Stimulated activated CD4-positive, alpha-beta T cell treated with anti-CD3 and anti-CD28 coated beads, Interleukin-15, amount 100 ng/mL, for 24 hours (primary cell): ENCODE measurements at places on chromosomes 7 and 10.

DNA sequence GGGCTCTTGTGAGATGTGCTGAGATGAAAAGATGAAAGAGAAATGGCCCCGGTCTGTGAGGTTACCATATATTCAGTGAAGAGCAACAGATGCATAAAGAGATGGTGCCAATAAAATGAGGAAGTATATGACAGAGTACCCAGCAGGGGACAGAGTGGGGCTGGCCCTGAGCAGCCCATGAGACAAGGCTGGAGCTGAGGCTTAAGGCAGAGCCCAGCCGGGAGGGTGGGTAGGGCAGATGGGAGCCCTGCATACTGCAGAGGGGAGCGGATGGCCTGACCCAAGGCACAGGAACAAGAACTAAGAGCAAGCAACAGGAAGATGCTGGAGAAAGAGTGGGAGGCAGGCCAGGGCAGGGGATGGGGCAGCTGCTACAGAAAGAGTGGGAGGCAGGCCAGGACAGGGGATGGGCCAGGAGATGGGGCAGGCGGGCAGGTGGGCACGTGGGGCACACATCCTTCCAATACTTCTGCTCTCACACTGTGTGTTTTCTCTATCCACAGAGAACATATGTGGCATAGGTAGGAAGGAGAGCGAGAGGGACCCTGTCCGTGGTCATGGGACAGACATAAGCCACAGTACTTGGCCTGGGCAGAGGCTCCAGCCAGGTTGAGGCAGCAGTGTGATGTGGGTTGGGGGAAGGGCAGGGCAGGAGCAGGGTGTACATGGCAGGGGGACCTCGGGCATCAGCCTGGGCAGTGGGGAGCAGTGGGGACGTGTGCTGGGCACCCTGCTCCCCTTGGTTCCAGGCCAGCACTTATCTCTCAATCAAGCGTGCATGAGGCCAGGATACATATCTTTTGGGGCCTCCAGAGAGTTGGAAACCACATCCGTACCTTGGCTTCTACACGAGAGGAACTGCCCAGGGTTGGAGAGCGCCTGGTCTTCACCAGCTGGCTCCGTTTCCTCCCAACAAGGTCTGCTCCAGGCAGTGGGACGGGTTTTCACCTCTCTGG is 91.6 kb upstream of the IKZF1 start:
- DNase-seq: no peak

DNA sequence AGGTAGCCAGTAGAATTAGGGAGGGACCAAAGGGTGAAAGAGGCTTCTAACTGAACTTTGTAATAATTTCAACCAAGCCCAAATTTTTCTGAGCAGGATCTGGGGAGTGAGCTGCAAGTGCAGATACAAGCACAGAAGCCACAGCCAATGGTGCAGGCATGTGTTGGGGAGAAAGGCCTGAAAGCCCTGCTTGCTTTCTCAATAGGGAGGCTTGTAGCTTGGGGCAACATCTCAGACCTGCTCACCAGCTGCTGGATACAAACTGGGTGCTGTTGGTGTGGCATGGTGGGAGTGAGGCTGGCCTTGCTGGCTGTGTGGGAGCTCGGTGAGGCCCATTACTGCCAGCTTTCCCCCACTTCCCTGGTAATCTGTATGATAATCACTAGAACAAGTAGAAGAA is 688.5 kb upstream of the SEMA3D start:
- no peak for DNase-seq

GRCh38 chr7:100680576-100681271 is 7.2 kb downstream of the GNB2 start:
- peak; percentile 23 for DNase-seq

DNA sequence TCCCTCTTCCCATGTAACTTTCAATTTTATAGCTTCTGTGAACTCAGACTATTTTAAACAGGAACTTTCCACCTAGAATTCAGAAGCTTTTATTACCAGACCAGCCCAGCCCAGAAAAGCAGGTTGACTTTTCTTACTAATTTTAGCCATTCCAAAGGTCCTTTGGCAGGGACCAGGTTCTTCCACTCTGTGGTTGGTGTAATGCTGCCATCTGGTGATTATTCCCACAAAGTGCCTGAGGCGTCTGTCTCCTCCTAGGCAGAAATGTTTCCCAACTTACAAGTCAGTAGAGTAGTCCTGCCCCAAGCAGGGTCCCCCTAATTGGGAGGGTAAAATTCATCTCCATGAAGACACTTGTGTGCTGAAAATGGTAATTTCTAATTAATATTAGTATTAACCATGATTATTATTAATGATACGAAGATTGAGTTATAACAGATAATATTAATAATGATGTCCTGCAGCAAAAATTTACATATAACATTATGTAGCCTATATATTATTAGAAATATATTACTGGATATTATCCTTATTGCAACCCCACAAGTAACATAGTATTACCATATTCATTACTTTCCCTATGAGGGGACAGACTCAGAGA is 53.0 kb upstream of the PPP1R17 start:
- DNase-seq: peak; percentile 4

GRCh38 chr10:359762-360161 is 224.5 kb downstream of the ZMYND11 start:
- no peak for DNase-seq

GRCh38 chr7:117706210-117706609 is 167.0 kb downstream of the CTTNBP2 start:
- no peak for DNase-seq

- no peak for DNase-seq
Observed at GRCh38 chr7:27201580-27202017, 1.7 kb upstream of the HOXA13 start.

- no peak for DNase-seq
Observed at GRCh38 chr10:33331379-33331694, 3.1 kb downstream of the NRP1 start.

DNA sequence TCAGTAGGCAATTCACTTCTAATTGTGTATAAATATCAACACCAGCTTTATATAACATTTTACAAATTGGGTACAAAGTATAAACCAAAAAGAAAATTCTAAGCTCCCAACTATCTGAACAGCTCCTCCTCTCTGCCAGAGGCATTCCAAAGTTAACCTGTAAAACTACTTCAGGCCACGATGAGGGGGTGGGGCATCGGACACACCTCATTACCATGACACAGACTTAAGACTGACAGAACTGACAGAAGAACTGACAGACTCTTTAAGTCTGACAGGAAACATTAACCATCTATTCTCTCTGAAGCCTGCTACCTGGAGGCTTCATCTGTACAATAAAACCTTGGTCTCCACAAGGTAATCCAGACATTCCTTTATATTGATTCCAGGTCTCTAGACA is 12.3 kb downstream of the ESYT2 start:
- DNase-seq: peak; percentile 19

GRCh38 chr10:109114579-109114978 is 808.7 kb downstream of the XPNPEP1 start:
- DNase-seq: no peak

GRCh38 chr7:44978511-44979366 is at the start of gene MYO1G:
TSS of gene MYO1G (minus strand) at chr7:44979015. CDS start at chr7:44978961, 54 bp downstream.
- peak; percentile 94 for DNase-seq

DNA sequence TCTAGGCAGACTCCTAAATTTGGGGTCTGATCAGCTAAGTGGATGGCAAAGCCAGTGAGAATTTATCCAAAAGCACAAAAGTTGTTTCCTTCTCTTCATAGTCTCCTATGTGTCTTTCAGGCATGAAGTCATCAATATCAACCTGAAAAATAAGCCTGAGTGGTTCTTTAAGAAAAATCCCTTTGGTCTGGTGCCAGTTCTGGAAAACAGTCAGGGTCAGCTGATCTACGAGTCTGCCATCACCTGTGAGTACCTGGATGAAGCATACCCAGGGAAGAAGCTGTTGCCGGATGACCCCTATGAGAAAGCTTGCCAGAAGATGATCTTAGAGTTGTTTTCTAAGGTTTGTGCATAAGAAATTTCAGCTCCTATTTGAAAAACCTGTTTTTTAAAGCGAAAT is 4.8 kb downstream of the GSTO1 start:
- no peak for DNase-seq

DNA sequence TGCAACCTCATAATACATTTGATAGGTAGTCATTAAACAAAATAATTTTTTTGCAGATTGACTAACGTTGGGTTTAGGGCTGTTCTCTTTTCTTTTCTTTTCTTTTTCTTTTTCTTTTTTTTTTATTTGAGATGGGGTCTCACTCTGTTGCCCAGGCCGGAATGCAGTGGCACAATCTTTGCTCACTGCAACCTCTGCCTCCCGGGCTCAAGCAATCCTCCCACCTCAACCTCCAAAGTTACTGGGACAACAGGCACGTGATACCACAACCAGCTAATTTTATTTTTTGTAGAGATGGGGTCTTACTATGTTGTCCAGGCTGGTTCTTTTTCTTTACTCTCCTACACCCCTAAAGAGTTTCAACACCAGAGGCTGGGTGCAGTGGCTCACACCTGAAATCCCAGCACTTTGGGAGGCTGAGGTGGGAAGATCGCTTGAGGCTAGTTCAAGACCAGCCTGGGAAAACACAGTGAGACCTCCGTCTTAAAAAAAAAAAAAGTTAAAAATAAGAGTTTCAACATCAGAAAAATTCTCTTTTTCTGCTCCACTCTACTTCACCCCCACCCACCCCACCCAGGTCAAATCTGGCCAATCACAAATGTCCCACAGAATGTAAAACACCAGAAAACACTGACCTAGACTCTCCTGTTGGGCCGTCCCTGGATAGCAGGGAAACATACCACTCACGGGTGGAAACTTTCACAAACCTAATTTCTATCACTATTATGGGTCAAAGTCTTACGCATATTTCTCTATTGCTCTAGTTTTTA is 3.0 kb downstream of the HIP1 start:
- DNase-seq: no peak

DNA sequence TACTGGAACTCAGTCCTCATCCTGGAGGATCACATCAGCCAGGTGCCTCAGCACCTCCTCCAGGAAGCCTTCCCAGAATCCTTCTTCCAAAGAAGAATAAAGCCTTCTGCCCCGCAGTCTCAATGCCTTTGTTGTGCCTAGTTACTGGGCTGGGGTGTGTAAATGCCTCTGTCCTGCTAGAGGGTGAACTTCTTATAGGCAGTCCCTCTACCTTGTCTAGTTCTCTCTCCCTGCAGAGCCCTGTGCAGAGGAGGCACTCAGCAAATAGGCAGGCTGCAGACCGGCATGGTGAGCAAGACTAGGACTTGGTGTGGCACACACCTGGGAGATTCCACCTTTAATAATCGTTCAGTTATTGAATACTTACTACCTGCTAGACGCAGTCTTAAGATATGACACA is 104.7 kb upstream of the PCBD1 start:
- DNase-seq: no peak

DNA sequence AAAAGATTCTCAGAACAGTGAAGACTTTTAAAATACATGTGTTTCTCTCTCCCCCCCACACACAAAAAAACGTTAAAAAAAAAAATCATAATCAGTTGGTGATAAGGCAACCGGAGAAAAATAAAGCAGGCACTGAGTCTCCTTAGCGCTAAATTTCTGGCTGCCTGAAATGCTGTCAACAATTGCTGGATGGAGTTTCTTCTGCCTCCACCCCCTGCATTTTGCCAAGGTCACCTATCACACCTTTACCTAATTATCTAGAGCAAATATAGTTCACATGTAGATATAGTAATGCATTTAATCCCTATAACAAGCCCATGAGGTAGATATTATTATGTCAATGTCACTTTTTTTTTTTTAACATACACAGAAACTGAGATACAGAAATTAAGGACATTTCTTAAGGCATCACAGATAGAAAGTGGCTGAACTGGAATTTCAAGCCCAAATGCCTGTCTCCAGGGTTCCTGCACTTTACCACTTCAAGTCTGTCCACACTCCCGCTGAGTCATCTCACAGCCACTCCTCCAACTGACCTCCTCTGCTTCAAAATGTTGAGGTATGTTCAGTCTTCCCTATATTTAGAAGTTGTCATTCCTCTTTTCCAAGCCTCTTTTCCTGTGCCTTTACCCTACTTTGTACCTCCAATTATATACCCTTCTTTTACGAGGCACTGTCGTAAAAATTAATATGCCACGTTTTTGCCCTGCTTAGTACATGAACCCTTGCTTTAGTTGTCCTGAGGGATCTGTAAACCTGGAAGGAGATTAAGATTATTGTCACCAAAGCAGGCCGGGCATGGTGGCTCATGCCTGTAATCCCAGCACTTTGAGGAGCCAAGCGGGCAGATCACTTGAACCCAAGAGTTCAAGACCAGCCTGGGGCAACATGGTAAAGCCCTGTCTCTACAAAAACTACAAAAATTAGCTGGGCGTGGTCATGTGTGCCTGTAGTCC is 72.8 kb upstream of the MPP7 start:
- no peak for DNase-seq

GRCh38 chr10:114823077-114823463 is 1.5 kb downstream of the FHIP2A start:
- no peak for DNase-seq

DNA sequence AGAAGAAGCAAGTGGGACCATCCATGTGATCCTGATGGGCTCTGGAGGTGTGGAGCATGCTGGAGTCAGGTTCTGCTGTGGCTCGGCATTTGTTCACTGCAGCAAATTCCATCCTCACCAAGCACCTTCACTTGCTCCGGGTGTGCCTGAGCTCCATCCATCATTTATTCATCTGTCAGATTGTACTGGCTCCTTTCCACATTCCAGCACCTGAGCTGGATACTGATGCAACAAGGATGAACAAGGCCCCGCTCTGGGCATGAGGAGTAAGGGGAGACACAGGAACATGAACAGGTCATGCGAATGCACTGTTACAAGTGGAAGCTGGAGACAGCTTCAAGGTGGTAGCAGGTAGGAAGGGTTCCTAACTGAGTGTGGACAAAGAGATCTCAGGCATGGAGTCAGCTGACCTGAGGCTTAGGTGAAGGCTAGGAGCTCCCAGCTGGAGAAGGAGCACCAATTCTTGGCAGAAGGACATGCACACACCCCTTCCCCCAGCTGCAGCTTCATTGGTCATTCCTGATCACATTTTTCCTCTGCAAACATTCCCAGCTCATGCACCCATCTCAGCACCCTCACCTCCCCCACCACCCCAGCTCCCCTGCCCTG is 133.7 kb upstream of the ZMIZ1 start:
- DNase-seq: no peak

DNA sequence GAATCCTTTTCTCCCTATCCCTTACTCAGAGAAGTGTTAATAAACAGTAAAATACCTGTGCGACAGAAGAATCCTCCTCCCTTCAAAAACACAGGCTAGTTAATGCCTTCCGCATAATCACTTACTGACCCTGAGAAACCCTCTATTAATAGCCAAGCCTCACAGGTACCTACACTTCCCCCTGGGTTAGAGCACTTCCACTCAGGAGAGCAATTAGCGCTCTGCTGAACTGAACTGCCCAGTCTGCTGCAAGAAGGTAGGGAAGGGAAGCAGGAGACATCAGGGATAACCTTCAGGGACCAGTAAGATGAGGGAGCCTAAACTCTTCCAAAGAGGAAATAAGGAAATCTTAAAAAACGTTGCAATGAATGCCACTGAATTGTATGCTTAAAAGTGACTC is 39.6 kb downstream of the KIAA1549 start:
- no peak for DNase-seq

- no peak for DNase-seq
Observed at GRCh38 chr7:69429911-69430383, 168.3 kb upstream of the AUTS2 start.
